ENCODE measurements at places on chromosomes 2 and 18.

GRCh38 chr2:46029332-46029811 lies 267.8 kb upstream of the EPAS1 start:
- DNase-seq = no peak

GRCh38 chr2:150878356-150878755 lies 383.3 kb downstream of the RBM43 start:
- DNase-seq = no peak

DNA sequence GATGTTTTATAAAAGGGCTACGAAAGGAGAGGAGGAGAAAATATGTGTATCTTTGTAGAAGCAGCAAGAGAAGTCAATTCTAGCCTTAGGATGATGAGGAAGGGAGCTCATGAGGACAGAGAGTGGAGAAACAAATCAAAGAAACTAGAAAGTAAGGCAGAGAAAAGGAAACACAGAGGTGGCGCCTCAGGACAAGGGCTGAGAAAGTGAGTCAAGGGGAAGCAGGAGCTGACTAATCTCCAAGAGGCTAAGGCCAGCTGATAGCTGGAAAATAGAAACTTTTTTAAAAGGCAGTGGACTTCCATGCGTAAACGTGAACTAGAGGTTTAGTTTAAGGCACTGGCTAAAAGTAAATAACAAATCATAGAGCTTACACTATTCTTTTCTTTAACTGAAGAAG lies 173.3 kb downstream of the ANKRD44 start:
- no peak for DNase-seq

DNA sequence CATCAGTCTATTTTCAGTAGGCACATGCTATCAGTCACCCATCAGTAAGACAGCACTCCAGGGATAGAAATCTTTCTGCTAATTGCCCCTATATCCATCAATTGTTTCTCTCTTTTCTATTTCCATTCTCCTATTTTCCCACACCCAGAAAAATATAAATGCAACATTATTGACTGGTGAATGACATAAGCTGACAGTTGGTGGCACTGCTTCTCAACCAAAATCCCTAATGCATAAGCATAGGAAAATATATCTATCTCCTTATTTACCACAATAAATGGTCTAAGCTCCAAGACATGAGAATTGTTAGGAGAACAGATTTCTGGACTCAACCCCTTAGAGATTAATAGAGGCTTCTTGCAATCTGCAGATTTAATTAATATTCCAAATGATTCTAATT lies 64.0 kb upstream of the REG3A start:
- DNase-seq = no peak

- no peak for DNase-seq
Measured at GRCh38 chr2:26529406-26530239, 51.7 kb upstream of the OTOF start.

DNA sequence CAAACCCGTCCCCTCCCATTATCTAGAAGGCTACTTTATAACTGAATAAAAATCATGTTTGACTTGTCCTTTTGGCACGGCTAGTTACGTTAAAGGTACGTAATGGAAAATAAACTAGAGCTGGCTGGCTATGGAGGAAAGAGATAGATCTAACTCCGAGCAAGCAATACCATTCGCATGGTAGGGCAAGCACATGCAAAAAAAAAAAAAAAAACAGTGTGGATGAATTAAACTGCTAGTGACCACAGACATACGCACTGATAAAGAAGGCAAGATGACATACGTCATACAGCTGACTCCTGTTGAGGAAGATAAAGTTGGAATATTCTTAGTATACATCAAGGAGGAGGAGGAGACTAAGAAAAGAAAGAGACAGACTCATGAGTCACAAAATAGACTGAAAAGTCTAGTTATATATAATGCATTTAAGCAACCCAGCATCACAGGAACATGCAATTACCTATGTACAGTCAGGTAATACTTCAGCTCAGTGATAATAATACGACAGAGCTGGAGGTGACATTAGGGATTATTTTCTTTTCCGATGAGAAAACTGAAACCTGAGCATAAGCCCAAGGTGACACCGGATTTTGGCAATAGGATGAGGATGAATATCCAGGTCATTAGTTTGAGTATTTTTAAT lies 37.9 kb upstream of the NARS1 start:
- no peak for DNase-seq

- DNase-seq = no peak
Measured at GRCh38 chr2:106921451-106921850, 35.5 kb upstream of the ST6GAL2 start.

- no peak for DNase-seq
Measured at GRCh38 chr2:168662651-168663208, 139.7 kb upstream of the NOSTRIN start.

GRCh38 chr2:112032224-112032586 lies 22.9 kb upstream of the TMEM87B start:
- no peak for DNase-seq

DNA sequence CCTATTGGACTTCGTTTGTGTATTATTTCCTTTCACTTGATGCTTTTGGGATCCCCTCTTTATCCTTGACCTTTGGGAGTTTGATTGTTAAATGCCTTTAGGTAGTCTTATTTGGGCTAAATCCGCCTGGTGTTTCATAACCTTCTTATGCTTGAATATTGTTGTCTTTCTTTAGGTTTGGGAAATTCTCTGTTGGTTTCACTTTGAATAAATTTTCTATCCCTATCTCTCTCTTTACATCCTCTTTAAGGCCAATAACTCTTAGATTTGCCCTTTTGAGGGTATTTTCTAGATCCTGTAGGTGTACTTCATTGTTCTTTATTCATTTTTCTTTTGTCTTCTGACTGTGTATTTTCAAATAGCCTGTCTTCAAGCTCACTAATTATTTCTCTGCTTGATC lies 354.7 kb downstream of the PARD3B start:
- DNase-seq = no peak

DNA sequence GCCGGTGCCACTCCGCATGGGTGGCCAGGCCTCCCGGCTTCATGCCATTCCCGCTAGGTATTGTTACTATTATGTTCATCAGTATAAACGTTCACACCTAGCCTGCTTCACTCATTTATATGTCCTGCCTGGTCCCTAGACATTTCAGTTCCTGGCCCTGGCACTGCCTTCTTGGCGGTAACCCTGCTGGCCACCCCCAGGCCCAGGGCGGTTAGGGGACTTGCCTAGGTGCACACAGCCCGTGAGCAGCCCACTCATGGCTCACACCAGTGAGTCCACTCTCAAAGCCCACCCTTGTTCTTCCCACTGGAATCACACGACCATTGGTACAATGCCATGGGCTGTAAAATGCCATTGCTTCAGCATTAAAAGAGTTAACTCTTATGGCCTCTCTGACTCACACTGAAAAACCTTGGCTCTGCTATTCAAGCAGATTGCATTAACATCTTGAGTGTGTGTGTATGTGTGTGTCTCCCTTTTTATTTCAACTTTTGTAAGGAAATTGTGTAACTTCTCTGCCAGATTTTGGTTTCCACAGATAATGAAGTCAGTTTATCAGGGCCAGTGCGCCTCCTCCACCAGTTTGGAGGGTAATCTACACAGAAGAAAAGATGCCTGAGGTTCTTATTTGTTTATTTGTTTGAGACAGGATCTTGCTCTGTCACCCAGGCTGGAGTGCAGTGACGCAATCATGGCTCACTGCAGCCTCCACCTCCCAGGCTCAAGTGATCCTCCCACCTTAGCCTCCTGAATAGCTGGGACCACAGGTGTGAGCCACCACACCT lies 74.2 kb downstream of the RAB31 start:
- no peak for DNase-seq

DNA sequence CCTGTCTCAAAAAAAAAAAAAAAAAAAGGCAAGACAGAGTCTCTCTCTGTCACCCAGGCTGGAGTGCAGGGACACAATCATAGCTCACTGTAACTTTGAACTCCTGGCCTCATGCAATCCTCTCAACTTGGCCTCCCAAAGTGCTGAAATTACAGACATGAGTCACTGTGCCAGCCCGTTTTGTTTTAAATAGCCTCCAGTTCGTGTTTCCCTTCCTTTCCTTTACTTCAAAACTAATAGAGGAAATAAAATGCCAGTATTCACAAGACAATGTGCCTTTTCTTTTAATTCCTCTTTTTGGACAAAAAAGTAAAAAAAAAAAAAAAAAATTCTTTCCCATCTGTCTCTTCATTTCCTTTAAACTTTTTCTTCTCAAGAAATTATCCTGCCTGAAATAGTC lies 54.5 kb upstream of the ACMSD start:
- no peak for DNase-seq

- peak; percentile 66 for DNase-seq
Measured at GRCh38 chr2:176126929-176127773, 2.4 kb upstream of the HOXD8 start.

DNA sequence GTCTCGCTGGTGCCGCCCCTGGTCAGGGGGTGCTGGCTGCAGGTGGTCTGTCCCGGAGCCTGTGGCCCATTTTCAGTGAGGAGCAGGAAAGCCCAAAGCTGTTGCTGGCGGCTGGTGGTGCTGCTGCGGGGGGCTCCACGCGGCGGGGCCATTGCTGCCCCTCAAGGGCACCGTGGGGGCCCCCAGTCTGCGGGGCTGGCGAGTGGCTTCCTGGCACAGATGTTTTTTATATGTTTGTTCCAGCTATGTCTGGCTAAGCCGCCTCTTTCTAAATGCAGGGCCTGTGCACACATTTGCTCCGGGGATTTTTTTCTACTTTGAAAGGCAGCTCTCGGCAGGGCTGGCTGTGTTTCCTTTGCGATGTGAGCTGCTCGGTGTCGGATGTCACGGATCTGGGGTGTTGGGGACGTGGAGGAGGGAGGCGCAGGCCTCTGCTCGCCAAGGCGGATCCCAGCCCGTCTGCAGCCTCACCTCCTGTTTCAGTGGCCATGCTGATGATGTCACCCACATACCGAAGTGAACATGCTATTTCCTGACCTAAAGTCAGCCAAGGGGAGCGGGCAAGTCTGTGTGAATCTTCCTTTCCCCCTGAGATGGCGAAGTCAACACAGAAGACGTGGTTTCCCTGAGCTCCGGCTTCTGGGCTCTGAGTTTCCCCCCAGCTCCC lies 112.0 kb upstream of the CTDP1 start:
- DNase-seq = no peak

GRCh38 chr2:4973973-4974372 lies 718.2 kb upstream of the SOX11 start:
- no peak for DNase-seq

DNA sequence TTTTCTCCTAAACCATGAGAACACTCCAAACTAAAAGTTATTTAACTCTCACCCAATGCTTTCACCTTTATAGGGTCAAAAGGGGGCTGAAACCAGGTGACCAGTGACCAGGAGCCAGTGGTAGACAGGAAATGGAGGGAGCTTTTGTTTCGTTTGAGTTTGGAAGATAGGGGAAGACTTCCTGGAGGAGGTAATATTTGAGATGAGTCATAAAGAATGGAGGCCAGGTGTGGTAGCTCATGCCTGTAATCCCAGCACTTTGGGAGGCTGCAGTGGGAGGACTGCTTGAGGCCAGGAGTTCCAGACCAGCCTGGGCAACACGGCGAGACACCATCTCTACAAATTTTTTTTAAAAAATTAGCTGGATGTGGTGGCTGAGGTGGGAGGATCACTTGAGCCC lies 8.5 kb downstream of the FAM161A start:
- DNase-seq = no peak

- no peak for DNase-seq
Measured at GRCh38 chr18:28039691-28040090, 137.2 kb downstream of the CDH2 start.

- DNase-seq = no peak
Measured at GRCh38 chr18:74531043-74531442, 3.3 kb upstream of the CNDP1 start.

GRCh38 chr2:53708988-53709387 lies 58.6 kb upstream of the CHAC2 start:
- no peak for DNase-seq

DNA sequence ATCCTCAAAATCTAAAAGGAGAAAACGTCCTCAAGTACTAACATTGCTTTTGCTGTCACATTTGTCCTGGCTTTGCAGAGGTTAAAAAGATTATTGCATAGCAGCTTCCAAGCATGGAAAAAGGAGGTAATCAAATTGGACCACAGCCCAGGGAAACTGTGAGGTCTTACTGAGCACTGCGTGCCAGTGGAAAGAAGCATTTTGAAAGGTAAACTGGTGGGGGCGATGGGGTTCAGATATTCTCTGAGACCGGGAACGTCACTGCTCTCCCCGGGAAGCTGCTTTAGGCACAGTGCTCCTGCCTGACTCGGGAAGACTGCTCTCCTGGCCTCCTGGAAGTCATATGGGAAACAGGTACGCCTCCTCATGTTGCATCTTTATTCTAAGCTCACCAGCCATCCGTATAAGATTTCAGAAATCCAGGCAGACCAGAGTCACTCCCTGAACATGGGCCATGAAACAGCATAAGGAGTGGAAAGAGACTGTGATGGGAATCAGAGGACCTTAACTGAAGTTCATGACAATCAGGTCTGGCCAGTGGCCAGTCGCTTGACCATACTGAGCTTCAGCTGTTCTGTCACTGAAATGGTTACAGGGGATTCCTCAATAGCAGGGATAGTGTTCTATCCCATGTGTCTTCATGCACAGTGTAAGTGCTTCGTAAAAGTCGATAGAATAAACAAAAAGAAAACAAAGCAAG lies 284.1 kb downstream of the TRIB2 start:
- no peak for DNase-seq
